ENCODE measurements at places on chromosomes 2 and 18.

- DNase-seq = no peak
These were observed 72.3 kb upstream of the TWIST2 start for GRCh38 chr2:238775591-238775990.

- DNase-seq = no peak
These were observed 159.1 kb downstream of the FMNL2 start for GRCh38 chr2:152493945-152494528.

DNA sequence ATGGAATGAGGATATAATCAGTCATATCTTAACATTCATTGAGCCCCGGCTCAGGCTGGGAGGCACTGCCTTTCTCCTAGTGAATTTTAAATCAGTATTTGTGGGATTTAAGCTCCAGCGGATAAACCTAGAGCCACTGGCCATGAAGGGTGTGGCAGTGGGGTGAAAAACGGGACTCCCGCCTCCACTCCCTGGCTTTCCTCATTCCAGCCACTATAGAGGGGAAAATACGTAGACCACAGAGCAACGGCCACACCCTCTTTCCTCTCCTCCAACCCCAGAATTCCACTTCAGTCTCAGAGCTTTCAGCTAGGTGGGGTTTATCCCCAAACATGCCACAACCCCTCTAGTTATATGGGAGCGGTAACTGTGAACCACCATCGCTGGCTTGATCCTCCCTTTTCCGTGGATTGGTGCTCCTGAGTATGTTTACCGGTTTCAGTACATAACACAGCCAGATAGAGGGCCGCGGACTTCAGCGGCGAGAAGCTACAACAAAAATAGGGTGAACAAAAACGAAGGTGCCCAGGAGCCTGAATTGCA is 70.6 kb upstream of the ITGB6 start:
- no peak for DNase-seq

DNA sequence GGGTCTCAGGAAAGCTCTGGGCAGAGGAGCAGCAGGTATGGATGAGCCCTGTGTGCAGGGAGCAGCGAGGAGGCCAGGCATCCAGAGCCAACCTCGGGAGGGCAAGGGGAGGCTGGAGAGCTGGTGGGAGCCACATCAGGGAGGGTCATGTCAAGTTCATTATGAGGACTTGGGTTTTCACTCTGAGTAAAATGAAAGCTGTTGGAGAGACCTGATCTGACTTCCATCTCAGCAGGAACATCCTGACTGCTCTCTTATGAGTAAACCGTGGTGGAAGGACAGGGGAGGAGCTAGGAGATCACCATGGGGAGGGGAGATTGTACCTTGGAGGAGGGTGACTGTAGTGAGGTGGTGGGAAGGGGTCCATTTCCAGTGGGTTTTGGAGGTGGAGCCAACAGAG is 209.8 kb downstream of the LDLRAD4 start:
- no peak for DNase-seq

DNA sequence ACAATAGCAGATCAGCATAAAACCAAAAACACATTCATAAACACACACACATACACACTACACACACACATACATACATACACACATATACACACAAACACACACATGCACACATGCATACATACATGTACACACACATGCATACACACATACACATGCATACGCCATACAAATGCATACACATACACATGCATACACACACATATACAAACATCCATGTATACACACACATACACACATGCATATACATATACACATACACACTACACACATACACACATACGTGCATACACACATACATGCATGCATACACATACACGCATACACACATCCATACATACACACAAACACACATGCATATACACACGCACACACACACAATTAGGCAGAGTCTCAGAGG is 490.1 kb downstream of the TNS1 start:
- DNase-seq = no peak

GRCh38 chr2:187594801-187595200 is 40.6 kb upstream of the TFPI start:
- no peak for DNase-seq

DNA sequence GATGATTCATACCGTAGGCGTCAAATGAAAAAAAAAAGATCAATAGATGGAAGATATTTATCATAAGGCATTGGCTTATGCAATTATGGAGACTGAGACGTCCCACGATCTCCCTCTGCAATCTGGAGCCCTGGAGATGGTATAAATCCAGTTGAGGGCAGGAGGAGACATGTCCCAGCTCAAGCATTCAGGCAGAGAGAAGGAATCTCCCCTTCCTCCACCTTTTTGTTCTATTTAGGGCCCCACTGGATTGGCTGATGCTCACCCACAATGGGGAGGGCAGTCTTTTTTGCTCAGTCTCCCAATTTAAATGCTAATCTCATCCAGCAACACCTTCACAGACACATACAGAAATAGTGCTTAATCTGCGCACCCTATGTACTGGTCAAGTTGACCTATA is 18.0 kb upstream of the OLA1 start:
- DNase-seq = no peak

DNA sequence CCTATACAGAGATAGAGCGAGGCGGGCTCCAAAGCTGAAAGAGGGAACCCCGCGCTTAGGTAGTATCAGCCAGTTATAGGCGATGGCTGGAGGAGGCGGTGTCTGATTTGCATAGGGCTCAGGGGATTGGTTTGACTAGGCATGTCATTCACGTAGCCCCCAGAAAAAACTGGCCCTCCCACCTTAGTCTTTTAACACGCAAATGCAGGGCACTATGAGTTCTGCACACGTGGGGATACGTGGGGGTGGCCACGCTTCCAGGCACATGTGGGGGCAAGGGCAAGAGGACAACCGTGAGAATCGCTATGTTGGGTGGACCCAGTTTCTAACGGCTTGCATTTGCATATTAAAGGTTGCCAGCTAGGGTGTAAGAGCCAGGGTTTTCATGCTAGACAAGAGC is 56.7 kb upstream of the MSTN start:
- no peak for DNase-seq

DNA sequence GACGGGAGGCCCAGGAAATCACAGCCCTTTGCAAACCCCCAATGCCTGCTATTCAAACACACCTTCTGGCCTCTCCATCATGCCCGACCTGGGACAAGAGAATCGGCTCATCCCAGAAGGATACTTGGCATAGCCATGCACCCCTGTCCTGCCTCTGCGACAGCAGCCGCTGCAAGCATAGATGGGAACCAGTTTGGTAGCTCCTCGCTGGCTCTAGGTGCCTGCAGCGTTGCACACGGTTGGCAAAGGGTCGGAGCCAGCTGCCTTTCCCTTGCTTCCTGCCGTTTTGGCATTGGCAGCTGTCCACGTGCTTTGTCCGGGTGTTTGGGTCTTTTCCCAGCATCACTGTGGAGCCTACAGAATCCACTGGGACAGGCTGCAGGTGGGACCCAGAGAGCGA is 76.9 kb downstream of the TWIST2 start:
- DNase-seq = no peak

GRCh38 chr2:61645911-61646310 is 107.8 kb upstream of the XPO1 start:
- no peak for DNase-seq

GRCh38 chr18:39274535-39274934 is 1708.9 kb upstream of the CELF4 start:
- no peak for DNase-seq

DNA sequence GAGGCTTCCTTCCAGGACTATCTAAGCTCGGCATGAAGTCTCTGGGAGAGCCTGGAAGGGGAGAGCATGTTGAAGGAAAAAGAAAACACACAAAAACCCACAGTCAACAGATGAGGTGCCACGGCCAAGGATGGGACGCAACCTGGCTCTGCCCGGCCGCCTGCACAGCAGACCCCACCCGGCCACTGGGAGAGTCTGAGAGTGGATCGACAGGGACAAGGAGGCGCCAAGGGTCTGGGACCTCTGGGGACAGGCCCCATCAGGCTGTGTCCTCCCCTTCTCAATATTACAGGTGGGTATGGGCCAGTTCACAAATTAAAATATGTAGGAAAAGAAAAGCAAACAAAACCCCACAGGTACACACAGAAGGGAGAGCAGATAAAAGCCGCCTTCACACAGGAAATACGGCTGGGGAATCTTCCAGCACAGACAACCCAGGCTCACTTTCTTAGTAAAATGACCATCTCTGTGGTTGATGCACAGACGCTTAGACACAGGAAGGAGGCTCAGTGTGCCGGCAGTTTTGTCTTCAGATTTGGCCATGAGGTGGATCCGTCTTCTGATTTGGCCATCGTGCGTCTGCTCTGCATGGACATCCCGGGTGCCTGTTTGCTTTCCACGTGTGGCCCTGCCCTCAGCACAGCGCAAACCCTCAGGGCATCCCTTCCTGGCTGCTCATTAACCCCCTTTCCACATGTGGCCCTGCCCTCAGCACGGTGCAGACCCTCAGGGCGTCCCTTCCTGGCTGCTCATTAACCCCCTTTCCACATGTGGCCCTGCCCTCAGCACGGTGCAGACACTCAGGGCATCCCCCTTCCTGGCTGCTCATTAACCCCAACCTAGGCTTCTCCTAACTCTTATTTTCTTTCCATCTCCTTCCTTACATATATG is 138.4 kb downstream of the EIPR1 start:
- DNase-seq = no peak

- no peak for DNase-seq
These were observed 44.5 kb downstream of the PHLPP1 start for GRCh38 chr18:62759704-62760402.

DNA sequence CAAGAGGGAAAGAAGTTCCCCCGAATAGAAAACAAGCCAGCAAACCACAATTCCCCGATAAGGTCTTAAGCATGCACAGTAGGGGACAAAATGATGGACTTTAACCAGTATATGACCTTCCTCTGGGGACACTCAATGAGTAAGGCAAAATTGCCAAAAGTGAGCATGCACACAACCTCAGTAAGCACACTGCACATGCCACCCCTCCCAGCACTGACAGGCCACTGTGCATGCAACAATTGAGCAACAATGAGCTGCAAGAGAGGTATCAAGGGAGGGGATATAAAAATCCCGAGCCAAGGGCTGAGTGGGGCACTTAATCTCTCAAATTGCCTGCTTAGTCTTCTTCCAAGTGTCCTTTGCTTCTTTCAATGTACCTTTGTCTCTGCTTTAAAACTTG is 935.8 kb upstream of the SLC39A10 start:
- DNase-seq = no peak

DNA sequence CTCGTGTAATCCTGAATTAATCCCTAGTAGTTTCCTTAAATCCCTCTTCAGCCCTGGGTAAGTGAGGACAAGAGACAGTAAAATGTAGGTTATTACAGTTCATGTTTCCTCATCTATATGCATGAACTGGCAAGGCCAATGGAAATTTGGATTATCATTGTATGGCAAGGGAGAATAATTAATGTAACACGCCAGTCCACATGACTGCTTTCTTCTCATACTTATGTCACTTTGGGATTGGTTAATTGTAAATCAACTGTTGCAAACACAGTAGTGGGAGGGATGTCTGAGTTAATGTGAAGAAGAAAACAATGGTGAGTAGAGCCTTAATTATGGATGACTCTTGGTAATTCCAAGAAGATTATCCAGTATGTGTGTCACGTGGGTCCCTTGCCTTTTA is 1.7 kb upstream of the SERPINB7 start:
- no peak for DNase-seq

GRCh38 chr2:165660361-165660760 is 133.7 kb downstream of the GALNT3 start:
- DNase-seq = no peak

DNA sequence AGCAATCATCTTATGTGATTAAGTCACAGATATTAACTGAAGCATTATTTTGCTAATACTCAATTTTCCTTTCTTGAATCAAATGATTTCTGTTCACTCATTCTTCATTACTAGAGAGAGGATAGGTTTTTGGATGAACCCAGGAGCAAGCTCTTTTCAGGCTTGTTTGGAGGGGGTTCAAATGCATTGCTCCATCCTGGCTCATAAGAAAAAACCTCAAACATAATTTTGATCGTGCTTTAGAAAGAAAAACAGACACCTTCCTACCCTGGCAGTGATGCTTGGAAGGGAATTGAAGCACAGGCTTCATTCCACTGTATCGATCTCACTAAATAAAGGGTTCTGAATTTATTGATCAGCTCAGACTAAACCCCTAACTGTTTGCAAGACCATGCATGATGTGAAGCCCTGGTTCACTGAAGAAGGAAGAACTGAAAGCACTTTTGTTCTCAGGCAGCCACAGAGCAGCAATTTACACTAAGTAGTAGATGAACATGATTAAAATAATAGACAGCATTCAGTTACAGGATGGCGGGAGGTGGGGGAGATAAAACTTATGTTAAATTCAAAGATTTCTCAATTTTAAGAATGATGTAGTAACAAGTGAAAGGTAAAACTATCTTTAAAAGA is 53.4 kb downstream of the CDH2 start:
- DNase-seq = no peak

- peak; percentile 73 for DNase-seq
These were observed 1.4 kb upstream of the CD226 start for GRCh38 chr18:69948919-69949537.

DNA sequence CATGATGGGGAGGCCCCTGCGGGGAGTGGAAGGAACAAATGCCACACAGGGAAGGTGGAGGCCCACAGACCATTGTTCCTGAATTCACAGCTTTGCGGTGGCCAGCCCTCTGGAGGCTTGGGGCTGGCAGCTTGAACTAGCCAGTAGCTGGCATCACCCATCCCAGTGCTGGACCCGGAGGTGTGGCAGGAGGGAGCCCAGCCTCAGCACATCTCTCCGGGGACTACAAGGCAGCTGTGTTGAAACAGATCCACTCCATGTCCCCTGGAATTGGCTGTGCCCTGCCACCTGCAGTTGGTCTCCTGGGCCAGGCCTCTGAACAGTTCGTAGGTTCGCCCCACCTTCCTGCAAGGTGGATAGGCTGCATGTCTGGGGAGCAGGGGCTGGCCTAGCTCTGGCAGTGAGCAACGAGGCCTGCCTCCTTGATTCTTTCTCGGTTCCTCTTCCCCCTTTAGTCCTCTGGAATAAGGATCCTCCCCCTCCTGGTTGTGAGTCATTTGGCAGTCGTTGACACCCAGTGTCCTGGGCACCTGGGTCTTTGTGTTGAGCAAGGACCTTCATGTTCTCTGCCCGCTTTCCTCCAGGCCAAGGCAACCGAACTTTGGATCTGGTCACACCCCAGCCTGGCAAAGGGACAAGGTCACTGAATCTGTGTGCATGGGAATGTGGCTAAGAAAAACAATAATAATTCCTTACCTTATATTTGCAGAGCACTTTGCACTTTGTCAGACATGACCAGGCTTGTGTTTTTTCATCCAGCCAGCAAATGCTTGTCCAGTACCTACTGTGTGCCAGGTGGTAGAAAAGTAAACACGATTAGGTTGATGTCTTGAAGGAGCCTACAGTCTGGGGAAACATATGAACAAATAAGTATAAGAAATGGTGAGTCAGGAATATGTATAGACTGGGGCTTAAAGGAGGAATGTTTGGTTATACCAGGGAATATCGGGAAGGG is 55.0 kb upstream of the MCFD2 start:
- DNase-seq = no peak

DNA sequence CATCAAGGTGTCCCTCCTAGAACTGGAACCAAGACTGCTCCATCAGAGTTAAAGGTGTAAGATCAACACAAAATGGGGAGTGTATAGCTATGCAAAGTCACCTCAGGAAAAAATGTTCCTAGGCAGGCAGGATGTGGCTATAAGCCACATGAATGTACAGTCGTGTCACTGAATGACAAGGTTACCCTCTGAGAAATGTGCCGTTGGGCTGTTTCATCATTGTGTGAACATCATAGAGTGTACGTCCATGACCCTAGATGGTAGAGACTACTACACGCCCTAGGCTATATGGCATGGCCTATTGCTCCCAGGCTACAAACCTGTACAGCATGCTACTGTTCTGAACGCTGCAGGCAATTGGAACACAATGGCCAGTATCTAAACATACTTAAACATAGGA is 24.5 kb downstream of the TYMS start:
- peak; percentile 66 for DNase-seq
